ENCODE measurements at places on chromosomes 7 and 10.

DNA sequence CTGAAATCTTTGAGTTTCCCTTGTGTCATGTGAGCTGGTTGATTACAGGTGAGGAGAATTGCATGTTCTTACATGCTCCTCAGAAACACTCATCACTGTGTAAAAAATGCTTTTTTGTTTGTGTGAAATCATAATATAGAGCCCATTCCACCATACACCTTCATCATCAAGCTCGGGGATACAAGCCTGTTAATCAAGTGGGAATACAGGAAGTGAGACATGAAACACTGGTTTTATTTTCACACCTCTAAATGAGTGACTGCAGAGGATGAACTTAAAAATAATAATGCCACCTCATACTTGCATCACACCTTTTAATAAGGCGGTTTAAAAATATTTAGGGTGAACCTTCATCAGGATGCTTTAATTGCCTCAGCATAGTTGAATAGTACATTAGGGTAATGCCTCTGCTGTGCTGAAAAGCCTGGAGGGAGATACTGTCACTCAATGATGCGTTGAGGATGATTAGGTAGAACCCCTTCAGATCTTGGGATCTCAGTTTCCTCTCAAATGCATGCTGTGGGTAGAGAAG lies 164.6 kb downstream of the AUTS2 start:
- no peak for DNase-seq

DNA sequence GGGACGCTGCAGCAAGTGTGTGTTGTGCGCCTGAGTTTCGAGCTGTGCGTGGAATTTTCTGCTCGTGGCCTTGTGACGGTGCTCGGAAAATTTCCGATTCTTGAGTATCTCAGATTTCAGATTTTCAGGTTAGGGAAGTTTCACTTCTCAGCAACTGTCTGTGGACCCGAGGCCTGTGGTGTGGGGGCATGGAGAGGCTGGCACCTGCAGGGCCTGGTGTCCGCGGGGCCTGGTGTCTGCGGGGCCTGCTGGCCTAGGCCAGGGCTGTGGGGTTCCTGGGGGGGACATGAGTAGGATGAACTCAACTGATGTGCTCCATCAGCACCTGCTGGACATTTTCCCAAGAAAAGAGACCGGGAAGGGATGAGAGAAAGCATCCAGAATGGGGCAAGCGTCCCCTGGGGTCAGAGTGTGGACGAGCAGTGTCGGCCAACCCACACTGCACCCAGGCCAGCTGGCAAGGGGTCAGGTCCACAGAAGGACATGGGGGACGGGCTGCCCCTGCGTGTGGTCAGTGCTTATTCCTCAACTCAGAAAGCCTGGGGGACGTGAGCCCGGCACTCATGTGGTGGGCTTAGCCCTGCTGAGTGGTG lies 31.3 kb upstream of the SHH start:
- no peak for DNase-seq

DNA sequence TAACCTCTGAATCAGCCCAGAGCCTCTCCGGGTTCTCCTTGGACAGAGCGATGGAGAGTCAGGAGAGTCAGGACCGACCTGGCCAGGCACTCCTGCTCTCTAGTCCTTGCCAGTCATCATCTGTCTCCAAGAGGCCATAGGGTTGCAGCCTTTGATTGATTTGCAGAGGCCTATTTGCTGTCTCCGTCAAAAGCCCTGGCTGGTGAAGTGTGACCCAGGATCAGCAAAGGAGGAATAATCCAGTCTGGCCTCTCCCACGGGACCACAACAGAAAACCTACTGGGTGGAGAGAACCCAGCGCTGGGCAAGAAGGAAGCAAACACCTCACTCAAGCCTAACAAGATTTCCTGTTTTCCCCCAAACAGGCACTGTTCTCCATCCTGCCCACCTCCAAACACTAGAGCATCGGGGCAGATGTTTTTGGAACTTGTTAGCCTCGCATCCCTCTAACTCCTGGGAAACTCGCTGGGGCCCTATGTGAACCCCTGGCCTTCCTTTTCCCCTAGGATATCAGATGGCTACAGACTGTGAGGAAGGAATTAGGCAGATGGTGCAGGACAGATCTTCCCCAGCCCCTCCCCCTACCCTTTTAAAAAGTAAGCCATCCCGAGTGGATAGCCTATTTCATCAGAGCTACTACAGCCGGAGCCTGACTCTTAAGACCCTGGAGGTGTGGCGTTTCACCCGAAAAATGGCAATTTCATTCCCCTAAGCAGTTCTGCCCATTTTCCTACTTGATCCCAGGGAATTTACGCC lies 54.3 kb downstream of the PODXL start:
- no peak for DNase-seq

- no peak for DNase-seq
These were observed 46.3 kb downstream of the CUL2 start for GRCh38 chr10:35043796-35044344.

DNA sequence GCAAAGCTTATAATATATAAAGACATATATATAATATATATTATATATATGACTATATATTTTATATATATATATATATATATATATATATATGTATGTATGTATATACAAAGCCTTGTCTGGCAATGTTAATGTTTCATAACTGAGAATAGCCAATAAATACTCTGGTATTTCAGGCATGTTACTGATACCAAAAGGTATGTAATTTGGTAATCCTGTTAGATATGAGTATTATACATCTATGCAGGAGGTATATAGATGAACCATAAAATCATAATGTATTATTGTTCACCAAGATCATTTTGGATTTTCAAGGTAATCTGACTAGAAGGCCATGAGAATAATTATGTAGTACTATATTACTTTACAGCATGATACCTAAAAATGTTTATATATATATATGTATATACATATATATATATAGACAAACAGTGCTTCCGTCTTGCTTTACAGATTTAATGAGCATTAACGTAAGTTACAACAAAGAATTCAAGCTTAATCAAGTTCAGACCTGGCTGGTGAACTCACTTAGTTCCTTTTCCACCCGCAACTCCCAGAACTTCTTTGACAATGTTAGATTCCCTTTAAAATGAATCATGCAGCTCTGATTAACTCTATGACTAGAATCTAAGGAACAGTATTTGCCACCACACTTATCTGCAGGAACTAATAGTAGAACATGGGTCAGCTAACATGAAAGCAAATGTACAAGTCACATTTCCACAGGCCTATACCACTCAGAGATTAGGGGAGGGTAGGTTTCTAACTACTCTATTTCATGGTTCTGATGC lies 82.7 kb downstream of the SLC25A13 start:
- DNase-seq: no peak

DNA sequence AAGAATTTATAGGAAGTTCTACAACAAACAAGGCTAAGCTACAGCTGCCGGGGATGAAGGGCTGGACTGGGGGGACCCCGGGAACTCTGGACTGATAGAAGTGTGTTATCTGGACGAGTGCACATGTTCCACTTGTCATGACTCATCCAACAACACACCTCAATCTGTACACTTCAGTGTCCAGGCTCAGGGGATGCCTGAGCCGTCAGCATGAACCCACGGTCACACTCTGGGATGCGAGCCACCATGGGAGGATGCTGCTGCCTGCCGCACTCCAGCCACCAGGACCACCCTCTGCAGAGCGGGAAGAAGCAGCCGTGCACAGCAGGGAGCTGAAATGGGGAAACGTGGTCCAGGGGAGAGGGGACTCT lies 67.5 kb downstream of the MAD1L1 start:
- DNase-seq: no peak

DNA sequence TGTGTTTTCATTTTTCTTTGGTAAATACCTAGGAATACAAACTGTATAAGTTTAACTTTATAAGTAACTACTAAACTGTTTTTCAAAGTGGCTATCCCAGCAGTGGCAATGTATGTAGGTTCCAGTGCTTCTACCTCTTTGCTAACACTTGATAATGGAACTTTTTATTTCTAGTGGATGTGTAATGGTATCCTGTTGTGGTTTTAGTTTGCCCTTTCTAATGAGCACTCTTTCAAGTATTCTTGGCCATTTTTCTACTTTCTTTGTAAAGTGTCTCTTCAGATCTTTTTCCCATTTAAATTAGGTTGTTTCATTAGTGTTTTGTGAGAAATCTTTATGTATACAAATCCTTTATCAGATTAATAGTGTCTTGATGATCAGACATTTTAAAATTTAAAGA lies 4.6 kb downstream of the KIF20B start:
- no peak for DNase-seq

DNA sequence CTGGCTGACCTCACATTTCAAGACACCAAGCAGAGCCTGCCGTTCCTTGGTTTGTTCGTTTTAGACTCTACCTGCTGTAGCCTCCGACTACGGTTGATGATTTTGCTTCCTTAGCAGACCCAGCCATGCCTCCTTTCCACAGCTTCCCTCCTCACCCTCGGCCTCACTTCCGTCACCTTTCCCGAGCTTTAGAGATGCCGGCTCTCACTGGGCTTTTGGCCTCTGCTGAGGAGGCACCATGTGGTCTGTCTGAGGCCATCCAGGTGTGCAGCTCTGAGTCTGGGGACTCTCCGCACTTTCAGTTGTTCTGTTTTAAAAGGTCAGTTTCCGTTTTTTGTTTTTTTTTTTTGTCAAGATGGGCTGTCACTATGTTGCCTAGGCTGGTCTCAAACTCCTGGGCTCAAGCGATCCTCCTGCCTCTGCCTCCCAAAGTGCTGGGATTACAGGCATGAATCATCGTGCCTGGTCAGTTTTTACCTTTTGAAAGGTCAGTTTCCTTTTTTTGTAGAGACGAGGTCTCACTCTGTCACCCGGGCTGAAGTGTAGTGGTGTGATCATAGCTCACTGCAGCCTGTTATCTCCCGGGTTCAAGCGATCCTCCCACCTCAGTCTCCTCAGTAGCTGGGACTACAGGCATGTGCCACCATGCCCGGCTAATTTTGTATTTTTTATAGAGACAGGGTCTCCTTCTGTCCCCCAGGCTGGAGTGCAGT lies 11.7 kb downstream of the ORAI2 start:
- no peak for DNase-seq

DNA sequence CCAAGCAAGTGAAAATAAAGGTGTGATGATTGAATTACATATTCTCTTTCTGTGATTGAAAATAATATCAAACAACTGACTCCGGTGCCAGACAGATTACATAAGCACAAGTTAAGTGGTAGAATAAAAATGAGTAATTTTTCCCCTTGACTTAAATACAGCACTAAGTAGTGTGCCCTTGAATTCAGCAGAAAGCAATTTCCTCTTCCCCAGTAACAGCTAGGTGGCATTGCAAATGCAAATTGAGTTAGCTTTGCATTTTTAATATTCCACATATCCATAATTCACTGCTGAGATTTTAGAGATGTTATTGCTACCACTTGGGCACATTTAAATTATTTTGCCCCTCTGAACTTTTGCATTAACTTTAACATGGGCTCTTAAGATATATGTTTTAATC lies 89.8 kb upstream of the NPVF start:
- no peak for DNase-seq

GRCh38 chr7:148327379-148327778 lies 263.2 kb upstream of the C7orf33 start:
- DNase-seq: no peak

DNA sequence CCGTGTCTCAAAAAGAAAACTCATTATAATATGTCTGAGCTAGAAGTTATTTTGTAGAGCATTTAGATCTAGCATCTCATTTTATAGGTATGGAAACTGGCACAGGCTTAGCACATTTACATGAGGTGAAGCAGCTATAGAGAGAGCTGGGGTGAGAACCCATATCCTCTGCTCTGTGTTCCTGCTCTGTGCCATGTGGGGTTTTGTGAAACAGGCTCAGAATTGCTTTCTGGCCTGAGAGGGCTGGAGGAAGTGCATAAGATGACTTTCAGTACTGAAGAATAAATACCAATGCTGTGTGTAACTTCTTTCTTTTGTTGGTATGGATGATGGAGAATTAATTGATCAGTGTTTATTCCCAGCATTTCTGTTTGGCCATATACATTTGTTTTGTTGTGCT lies 159.1 kb downstream of the LRRC4 start:
- DNase-seq: no peak

DNA sequence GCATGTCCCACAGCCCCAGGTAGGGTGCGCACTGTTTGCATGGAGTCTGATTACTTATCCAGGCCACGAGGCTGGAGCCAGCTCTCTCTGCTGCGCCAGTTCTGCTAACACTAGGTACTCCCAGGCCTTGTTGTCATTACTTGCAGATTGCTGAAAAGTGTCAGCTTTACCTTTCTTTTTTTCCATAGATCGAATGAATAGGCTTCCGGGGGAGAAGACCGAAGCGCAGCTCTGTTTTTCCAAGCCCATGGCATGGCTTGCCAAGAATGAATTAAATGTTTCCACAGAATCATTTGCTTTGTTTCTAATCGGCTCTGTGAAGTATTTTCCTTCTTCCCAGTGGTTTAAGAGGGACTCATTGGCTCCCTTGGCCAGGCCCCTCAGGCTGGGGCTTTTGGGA lies 285.8 kb downstream of the BMPER start:
- no peak for DNase-seq

DNA sequence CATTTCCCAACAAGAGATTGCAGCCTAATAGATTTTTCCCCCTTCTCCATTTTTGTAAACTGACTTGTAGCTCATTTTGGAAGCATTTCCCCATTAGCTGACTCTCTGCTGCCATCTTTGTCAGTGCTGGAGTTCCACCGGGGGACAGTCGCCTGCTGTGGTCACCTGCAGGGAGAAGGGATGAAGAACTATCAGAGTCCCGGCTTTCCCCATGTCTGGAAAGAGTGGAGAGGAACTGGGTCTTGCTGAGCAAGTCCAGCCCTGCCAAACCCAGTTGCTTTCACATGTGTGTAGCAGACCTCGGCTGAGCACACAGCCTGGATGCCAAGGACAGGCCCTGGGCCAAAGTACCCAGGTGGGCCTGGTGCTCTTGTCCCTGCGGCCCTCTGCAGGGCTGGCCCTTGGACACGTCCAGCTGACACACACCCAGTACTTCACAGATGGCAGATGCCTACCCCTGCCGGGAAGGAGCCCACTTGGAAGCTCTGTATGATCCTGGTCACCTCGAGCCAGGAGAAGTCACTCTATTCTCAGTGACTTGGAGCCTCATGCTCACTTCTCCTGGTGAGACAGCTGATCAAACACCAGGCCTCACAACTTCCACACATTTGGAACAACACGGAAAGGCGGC lies 157.3 kb upstream of the NPVF start:
- no peak for DNase-seq

DNA sequence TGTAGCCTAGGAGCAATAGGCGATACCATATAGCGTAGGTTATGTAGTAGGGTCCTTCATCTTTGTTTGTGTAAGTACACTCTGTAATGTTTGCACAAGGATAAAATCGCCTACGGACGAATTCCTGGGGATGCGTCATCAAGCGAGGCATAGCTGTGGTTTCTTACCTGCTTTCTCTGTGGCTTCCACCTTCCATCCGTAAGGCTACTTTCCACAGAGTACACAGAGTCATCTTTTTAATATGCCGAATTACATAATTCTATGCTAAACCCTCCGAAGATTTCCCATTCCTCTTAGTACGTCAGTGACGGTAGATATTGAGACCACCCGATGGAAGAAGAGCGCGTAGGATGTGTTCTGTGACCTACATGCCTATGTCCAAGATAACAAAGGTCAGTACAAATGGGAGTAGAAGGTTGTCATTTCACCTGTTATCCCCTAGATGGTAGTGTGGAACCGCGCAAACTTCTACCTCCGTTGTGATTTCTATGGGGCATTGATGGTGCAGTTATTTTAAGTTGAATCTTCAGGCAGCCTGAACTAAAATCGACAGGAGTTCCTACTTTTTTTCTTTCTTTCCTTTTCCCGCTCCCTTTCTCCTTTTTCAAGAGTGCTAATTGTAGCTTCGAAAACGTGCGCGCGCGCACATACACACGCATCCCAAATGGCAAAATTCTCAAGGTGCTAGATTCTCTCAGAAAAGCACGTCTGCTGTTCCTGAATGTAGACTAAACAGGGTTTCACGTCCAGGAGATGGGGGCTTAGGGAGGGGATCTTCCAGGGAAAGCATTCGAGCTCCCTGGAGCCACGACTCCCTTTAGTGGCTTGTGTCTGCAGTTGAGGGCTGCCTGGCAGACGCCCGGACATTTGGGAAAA lies 111.7 kb upstream of the MBL2 start:
- DNase-seq: peak; percentile 72
